ENCODE measurements at places on chromosomes 7 and 10.

- no peak for DNase-seq
Measured at GRCh38 chr10:43093423-43094076, 16.7 kb downstream of the RET start.

DNA sequence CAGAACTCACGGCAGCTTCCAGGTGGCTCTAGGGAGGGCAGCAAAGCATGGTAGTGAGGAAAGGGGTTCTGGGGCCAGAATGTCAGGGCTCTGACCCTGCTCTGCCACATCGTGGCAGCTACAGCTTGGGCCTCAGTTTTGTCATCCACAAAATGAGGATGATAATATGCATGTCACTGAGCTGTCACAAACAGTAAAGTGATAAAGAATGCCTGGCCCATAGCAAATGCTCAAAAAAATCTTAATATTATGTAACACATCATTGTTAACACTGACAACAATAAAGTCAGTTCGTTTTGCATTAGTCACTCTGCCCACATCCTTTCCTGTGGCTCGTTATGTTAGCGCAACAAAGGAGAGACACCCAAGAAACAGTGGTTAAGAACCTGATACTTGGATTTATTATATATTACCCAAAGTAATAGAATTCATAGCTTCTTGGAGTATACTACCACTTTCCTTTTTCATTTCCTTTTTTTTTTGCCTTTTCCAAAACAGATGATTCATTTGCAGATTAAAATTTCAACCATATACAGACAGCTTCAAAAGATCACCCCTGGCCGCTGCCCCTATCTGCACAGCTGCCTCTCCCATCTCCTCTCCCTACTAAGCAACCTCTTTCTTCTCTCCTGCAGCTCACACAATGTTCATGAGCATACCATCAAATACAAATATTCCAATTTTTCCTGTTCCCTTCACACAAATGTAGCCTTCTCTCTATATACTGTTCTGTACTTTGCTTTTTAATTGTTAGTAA lies 45.5 kb upstream of the DDC start:
- no peak for DNase-seq

DNA sequence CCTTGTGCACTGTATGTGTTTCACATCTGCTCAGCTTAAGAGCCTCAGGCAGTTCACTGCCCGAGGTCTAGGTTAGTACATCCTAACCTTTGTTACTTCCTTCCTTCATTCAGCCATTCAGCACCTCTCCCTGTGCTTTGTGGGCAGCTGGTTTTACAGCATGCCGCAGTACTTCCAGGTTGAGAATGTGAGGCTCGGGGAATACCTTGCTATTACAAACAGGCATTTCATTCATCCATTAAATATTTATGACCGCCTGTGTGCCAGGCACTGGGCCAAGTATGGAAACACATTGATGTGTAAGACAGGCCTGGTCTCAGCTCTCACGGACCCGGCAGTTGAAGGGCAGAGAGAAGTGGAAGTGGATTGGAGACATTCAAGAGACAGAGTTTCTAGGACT lies 82.4 kb downstream of the SHH start:
- DNase-seq, result no peak

GRCh38 chr7:12706900-12707536 lies 19.6 kb downstream of the ARL4A start:
- no peak for DNase-seq

DNA sequence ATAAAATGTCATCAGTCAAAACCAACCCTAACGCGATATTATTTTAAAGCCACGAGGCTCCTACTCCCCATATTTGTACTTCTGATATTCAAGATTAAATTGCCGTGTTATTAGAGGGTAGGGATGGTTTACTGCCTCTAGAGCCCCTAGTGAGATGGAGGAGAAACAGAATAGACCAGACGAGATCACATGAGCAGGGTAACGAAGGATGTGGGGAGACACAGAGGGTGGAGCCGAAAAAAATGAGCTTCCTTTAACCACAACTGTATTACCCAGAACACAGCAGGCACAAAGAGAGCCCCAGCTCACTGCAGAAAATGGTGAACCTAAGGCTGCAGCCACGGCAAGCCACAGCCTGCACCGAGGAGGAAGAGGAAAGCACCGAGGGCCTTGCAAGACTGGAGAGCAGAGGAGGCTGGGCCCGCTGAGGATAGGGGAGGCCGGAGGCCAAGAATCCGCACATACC lies 14.3 kb downstream of the ZC3HAV1 start:
- peak; percentile 72 for DNase-seq

GRCh38 chr10:28411648-28412047 lies 108.8 kb upstream of the MPP7 start:
- no peak for DNase-seq

- no peak for DNase-seq
Measured at GRCh38 chr7:3892157-3892556, 591.1 kb downstream of the SDK1 start.

GRCh38 chr7:27245798-27246691 lies 3.4 kb downstream of the EVX1 start:
- DNase-seq, result no peak

DNA sequence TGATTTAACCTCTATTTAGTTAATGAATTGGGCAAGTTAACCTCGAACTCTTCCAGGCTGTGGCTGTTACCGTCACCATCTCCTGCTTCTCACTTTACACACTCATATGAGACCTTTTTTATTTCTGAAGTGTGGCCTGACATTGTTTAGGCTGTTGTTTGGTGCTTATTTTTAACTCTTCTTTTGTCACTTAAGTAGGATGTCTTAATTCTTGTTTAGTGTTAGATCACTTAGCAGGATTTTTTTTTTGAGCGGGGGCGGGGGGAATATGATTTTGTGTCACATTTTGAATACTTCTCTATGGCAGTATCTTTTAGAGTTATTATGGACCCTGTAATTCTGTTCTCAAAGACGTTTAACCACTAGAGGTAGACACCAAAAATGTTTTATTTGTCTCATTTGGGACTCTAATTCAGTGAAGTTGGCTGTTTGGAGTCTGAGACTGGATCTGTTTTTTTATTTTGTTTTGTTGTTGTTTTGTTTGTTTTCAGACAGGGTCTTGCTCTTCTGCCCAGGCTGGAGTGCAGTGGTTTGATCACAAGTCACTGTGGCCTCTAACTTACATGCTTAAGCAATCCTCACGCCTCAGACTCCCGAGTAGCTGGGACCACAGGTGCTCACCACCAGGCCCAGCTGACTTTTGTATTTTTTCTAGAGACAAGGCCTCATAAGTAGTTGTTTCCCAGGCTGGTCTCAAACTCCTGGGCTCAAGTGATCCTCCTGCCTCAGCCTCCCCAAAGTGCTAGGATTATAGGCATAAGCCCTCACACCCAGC lies 73.5 kb downstream of the CUX1 start:
- DNase-seq, result no peak

- DNase-seq, result no peak
Measured at GRCh38 chr10:73907841-73908517, 3.0 kb upstream of the PLAU start.

DNA sequence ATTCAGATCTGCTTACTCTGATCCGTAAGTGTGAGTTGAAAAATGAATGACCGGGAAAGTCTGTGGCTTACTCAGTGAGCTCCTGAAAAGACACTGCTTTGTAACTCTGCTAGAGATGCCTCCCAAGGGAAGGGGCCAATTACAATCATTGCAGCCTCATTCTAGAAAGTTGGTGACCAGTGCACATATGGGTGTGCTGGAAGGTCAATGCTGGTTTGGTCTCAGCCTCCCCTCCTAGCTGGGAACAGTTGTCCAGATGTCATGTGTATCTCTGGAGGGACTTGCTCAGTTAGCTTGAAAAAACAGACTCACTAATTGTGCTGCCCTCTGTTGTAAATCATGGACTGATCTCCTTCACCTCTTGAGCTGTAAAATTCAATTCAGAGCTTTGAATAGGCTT lies 405.0 kb downstream of the ADRA2A start:
- DNase-seq, result no peak

DNA sequence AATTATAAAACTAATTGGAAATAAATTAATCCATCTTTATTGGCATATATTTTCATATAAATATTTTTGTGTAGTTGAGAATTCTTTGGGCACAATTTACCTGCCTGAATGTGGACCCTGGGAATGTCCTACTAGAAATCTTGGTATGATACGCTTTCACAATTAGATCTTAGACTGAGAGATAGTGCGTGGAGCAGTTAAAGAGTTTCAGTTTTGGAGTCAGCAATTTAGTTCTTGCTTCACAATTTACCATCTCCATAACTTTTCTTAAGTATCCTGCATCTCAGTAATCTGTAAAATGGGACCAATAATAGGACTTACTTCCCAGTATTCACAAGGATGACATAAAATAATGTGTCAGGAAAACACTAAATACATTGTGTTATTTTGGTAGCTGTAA lies 2.0 kb downstream of the MTPN start:
- no peak for DNase-seq
